ENCODE measurements at places on chromosomes 6 and 20.

DNA sequence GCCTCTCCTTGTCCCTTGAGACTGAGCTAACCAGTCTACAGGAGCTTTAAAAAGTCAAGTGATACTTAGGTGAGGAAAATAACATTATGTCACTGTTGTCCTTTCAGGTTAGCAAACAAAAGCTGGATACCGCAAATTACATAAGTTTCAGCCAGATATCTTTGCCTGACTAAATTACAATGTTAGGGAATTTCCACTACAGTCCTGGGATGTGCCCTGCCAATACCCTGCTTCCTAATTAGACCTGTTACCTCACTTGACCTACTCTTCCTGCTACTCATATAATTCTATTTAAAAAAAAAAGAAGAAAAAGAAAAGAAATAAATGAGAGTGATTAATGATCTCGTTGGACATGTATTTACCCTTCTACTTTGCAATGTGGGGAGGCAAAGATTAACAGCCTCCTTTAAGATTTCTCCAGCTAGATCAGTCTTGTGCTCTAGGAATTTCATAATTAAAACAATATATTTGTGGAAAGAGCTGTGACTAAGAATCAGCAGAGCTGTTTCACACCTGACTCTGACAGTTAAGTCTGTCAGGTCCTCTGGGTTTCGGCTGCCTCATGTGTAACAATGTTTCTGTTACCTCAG is 318.9 kb downstream of the HDGFL1 start:
- no peak for DNase-seq

DNA sequence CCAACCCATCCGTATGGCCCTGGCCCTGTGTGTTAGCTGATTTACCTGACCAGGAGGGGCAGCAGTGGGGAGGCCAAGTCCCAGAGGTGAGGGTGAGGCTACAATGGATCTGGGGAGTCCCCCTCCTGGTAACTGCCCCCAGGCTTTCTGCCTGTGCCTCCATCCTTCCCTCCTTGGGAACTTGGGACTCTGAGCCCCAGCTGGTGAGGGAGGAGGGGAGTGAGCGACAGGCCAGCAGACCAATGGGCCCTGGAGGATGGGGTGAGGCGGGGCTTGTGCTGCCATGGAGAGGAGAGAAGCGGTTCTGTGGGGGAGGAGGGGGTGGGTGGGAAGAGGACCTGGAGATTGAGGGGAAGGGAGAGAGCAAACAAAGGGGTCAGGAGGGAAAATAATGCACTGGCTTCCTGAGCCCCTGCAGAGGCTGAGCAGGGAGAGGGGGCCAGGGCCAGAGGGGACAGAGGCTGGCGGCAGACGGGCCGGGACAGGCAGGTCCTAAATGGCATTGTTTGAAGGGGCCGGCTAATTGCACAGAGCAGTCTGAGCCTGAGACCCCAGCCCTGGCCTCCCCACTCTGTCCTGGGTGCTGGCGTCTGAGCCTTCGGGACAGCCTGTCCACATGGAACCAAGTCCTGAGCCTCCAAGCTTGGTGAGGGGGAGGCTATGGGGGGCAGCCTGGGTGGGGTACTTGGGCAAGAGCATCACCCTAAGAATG is 17.5 kb downstream of the DNMT3B start:
- DNase-seq, result no peak

DNA sequence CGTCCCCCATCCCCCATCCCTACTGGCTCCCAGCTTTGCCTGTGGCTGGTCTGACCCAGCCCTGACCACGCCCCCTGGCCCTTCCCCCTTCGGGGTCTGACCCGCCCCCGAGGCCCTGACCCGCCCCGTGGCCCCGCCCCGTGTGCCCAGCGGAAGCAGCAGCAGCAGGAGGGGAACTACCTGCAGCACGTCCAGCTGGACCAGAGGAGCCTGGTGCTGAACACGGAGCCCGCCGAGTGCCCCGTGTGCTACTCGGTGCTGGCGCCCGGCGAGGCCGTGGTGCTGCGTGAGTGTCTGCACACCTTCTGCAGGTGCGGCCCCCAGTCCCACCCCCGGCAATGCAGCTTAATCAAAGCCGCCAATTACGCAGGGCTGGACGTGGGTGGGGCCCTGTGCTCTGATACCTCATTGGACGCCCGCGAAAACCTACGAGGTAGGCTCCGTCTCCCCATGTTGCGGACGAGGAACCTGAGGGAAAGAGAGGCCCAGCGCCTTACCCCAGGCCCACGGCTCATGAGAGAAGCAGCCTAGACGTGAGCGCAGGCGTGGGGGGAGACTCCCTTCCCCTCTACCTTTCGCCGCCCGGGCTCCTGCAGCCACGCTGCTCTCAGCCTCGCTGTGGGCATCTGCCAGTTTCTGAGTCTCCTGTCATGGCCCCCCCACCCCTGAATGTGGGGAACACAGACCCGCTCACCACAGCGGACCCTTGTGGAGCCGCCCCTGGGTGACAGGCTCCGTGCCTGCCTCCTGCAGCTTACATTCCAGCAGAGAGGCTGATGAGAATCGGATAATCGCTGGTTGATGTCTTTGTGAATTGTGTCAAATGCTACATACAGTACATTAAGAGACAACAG is 12.8 kb downstream of the RBCK1 start:
- DNase-seq, result no peak

GRCh38 chr20:53298911-53299310 is 294.7 kb downstream of the ZNF217 start:
- DNase-seq, result no peak

- no peak for DNase-seq
Measured at GRCh38 chr20:57672164-57672563, 37.7 kb downstream of the PMEPA1 start.

DNA sequence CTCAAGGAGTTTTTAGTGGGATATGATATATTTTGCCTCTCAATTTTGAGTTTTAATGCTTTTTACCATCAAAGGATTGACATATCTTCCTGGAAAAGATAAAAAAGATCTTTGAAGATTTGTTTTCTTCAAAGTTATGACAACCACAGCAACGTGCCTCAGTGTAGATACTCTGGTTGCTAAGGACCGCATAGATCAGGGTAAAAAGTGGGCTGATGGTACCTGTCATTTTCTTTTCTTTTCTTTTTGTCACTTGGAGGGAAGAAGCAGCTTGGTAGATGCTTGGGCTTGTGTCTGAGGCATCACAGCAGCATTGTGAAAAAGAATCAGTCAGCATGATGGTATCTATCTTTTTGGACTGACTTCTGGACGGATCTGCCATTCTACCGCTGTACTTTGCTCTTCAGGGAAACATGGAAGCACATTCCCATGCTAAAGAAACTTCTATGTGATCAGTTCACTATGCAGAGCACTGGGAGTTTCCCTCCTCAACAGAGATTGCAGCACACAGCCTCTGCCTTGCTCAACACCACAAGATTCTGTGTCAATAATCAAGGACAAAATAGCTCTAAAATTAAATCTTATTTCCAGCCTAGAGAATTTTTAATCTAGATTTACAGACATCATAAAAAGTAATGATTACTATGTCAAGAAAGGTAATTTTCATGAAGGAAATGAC is 54.8 kb upstream of the SGK1 start:
- no peak for DNase-seq

- no peak for DNase-seq
Measured at GRCh38 chr6:148866657-148867268, 119.9 kb downstream of the UST start.

- DNase-seq, result no peak
Measured at GRCh38 chr20:25280574-25281535, 33.0 kb downstream of the PYGB start.

DNA sequence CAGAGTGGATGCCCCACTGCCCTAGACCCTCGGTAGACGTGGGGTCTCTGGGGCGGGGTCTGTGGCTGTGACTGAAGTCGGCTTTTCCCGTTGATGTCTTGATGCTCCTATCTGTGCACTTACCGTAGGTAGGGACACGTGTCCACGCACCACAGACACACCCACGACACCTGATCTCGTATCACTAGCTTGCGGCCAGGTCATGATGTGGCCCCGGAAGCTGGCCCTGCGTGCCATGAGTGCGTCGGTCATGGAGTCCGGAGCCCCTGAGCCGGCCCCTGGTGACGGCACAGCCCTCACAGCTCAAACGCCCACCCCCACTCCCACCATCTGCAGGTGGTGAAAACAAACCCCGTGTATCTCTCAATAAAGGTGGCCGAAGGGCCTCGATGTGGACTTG is 33.9 kb upstream of the MRGBP start:
- no peak for DNase-seq

DNA sequence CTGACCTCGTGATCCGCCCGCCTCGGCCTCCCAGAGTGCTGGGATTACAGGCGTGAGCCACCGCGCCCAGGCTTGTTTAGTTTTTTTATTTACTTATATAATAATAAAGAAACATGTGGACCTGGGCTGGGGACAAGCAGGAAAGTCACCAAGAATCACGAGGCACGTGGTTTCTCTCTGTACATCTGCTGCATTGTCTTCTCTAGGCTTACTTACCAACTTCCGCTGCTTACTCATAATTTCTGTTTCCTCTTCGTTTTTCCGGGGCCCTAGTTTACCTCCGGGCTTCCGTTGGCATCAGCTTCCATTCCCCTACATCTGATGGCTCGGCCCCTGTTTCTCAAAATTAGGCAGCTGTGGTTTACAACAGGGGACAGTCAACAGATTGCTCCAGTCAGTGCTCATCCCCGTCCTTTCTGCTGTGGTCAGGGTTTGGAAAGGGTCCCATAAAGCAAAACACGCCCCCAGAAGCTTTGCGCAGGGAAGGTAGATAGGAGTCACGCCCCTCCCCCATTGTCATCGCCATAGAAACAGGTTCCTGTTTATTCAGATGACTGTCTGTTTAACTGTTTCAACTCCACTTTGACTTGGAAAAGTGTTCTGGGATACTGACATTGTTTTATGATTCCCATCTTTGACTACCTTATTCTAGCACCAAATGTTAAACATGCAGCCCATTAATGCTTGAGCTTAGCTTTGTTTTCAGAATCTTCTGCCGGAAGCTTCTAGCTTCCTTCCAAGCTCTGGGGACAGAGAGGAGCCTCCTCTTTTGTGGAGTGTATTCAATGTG is 31.9 kb upstream of the TXLNB start:
- DNase-seq, result peak; percentile 49

GRCh38 chr6:19839237-19839546 is 2.0 kb downstream of the ID4 start:
- no peak for DNase-seq

- no peak for DNase-seq
Measured at GRCh38 chr6:11977193-11977592, 34.9 kb upstream of the HIVEP1 start.

DNA sequence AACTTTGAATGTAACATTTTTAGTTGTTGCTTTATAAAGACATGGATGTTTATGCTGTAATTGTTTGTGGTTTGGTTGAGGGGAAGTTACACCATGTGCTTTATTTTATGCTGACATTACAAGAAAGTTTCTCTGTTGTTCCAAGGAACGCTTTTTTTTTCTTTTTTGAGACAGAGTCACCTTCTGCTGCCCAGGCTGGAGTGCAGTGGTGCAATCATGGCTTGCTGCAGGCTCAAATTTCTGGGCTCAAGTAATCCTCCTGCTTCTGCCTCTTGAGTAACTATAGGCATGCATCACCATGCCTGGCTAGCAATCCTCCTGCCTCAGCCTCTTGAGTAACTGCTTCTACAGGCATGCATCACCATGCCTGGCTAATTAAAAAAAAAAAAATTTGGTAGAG is 21.0 kb upstream of the IFNGR1 start:
- DNase-seq, result no peak

DNA sequence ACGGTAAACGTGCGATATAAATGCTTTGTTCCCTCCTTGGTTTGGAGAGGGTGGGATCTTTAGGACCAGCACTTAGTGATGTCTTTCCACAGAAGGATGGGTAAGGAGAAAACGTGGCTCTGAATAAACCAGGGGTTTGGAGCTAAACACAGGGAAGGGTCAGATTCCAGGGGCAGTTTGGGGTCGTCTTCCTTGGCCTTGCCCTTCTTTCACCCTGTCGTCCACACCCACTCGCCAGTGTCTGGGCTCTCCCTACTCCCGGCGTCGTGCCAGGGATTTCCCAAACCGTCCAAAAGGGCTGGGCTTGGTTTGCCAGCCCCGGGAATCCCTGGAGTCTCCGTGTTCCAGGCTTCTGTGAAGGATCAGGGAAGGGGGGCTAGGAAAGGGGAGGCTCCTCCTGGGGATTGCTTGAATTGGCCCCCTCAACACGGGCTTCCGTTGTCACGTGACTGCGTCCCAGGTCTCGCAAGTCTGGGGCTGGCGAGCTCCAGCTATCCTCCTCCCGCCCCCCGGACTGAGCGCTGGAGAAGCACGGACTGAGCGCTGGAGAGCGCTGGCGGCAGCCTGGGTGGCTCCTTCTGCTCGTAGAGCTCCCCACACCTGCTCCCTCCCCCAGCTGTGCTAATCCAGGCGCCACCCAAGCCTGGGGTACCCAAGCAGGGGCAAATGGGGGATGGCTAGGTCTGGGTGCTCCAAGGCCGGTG is 9.4 kb upstream of the ARMC12 start:
- no peak for DNase-seq

- no peak for DNase-seq
Measured at GRCh38 chr6:165486183-165487137, 176.6 kb downstream of the PDE10A start.

GRCh38 chr6:121382467-121383121 is 48.3 kb upstream of the TBC1D32 start:
- no peak for DNase-seq

DNA sequence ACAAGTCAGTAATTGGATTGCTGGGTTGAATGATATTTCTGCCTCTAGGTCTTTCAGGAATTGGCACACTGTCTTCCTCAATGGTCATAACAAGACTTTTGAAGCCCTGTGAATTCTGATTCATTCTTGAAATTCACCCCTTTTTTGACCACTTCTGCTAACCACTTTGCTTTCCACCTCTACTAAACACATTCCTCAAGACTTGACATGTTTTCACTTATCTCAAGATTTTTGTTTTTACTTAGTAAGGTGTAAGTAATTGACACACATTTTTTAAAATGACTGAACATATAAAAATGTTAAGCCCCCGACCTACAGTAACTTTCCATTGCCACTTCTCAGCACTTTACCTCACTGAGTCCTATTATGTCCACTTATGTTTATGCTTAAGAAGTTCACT is 239.1 kb downstream of the GRM1 start:
- no peak for DNase-seq

DNA sequence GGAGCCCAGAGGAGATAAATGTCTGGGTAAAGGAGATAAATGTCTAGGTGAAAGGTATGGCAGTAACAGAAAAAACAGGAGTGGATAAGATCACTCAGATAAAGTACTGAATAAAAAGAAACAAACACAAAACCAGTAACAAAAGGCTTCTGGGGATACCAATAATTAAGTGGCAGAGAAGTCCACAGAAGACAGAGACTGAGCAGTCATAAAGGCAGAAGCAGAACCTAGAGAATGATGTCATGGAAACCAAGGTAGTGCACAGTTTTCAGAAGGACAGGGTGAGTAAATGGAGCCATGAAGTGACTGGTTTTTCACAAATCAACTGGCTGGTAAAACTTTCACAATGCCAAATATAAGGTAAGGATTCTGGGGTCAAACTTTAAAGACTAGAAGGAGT is 80.9 kb upstream of the PLN start:
- DNase-seq, result no peak

DNA sequence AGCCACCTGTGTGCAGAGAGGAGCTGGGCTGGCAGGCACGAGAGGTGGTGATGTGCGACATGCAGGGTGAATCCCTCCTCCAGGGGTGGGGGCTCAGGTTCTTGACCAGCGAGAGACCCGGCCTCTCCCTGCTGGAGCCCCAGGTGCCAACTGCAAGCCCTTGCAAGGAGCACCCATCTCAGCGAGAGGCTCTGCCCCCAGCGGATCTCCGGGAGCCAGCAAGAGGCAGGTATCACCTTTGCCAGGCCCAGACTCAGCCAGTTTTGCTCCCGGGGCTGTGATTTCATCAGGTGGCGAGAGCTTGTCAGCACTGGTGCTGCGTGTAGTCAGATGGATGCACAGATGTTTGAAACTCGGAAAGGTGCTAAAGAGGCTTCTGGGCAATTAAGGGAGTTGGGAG is 87.7 kb downstream of the TFAP2C start:
- DNase-seq, result no peak

- DNase-seq, result no peak
Measured at GRCh38 chr20:48398506-48399449, 429.0 kb downstream of the PREX1 start.

Measured in activated T-helper 1 cell treated with anti-CD3 and anti-CD28 coated beads, Interleukin-2, amount 50 U/mL, for 16 hours (primary cell).